ENCODE measurements at places on chromosomes 1 and 21.

- DNase-seq, result no peak
Measured at GRCh38 chr1:92487078-92487605, 417 bp upstream of the GFI1 start.

- DNase-seq, result no peak
Measured at GRCh38 chr1:51421964-51422363, 91.6 kb upstream of the TTC39A start.

DNA sequence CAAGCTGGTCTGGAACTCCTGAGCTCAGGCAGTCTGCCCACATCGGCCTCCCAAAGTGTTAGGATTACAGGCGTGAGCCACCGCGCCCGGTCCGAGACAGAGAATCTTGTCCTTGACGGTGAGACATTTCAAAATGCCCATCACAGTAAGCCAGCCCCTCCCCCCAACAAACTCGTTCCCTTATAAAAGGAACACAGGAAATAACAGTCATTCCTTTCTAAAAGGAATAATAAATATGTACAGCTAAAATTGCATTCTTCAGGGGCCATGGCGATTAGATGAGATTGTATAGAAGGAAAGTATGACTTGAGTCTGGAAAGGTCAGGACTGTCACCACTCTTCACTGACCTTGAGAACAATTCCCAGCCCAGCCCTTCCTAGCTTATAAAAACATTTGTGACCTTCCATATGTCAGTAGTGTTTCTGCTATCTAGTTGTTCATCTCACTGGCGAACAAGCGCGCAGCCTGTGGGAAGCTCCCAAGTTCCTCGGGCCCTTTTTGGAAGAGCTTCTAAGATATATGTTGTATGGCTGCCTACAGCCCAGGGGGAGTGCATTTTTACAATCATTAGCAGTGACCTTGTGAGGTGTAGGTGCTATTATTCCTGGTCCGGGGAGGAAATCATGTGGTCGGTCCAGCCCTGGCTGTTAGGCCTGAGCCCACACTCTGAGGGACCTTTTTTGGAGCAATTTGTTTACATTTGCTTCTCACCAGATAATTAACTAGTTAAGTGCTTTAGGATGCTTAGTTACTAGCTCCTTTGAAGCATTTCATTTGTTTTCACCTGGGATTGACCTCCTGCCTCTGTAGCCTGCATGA lies 8.7 kb downstream of the SZRD1 start:
- DNase-seq, result no peak

DNA sequence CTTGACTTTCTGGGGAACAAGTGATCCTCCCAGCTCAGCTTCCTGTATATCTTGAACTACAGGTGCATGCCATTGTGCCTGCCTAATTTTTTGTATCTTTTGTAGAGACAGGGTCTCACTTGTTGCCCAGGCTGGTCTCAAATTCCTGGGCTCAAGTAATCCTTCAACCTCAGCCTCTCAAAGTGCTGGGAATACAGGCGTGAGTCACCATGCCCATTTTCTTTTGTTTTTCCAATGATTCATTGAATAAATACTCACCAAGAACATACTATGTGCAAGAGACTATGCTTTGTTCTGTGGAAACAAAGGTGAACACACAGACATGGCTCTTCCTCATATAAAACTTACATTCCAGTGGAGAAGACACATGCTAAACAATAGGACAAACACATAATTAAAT lies 407.8 kb upstream of the DAB1 start:
- no peak for DNase-seq

DNA sequence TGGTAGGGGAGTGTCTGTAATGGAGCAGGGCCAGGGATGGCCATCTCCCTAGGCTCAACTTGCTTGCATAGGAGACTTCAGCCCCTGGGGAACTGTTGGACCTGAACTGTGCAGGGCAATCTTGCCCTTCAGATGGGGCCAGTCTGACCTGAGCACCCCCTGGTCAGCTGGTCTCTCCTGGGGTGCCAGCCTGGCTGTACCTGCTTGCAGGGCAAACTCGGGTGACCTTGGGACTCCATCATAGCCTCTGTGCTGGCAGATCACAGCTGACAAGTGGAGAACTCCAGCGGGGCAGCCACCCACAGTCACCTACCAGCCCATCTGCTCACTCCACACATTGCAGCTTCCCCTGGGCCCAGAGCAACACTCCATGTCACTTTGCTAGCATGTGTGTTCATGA lies 8.1 kb downstream of the SPRR2A start:
- no peak for DNase-seq

- DNase-seq, result no peak
Measured at GRCh38 chr1:231194843-231195516, 33.1 kb downstream of the TRIM67 start.

GRCh38 chr1:206905295-206906164 lies 8.3 kb downstream of the IL24 start:
- no peak for DNase-seq

GRCh38 chr1:184507165-184507564 lies 120.3 kb downstream of the C1orf21 start:
- DNase-seq, result no peak

DNA sequence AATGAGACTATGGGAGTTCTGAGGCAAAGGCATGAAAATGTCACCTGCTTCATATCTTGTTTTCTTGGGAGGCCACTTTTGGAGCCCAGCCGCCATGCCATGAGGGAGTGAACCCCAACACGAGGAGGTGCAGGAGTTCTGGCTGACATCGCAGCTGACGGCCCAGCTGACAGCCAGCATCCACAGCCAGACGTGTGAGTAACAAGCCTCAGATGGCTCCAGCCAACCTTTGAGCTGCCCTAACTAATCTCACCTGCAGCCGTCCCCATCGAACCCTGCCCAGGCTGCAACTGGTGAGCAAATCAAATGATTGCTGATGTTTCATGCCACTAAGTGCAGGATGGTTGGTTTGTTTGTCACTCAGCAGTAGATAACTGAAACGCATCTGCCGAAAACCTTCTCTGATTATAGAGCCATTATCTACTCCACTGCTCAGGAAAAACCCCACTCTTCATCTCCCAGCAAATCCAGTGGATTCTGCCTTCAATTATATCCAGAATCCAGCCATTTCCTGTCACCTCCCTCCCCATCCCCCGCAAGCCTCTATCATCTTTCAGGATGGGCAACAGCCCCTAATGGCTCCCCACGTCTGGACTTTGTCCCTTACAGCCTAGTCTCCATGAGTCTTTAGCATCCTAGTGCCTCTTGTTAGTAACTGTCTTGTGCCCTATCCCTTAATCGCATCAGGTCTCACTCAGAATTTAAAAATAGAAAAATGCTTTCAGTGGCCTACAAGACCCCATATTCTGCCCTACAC lies 18.5 kb upstream of the RAB4A start:
- no peak for DNase-seq

DNA sequence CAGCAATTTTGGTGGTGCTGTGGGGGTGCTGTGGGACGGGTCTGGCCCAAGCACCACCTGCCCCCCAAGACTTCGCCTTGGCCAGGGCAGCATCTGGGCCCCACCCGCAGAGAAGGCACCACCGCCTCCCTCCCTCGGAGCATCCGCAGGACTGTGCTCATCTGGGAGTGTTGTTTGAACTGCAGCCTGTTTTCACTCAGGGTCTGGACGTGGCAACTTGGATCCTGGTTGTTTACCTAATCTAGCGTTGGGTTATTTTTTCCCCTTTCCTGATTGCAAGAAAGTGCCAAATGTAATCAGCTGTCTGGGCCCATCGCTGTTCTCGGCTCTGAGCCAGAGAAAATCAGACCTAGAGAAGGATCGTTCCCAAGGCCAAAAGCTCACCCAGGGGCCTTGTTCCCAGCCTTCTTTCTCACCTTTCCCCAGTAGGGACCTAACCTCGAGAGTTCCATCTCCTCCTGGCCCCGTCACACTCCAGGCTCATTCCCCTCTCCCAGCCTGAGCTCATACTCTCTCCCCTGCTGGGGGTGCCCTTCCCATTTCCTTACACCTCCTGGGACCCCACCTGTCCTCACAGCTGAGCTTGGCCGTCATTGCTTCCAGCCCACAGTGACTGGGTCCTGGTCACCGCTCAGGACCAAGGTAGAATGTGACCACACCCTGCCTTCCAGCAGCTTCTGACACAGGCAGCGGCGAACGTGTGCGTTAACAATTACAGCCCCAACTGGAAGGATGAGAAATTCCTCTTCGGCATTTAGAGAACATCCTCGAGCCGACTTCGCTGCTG lies 72.0 kb upstream of the FAM20B start:
- DNase-seq, result no peak

- DNase-seq, result no peak
Measured at GRCh38 chr1:15339570-15339969, 70.1 kb upstream of the EFHD2 start.

DNA sequence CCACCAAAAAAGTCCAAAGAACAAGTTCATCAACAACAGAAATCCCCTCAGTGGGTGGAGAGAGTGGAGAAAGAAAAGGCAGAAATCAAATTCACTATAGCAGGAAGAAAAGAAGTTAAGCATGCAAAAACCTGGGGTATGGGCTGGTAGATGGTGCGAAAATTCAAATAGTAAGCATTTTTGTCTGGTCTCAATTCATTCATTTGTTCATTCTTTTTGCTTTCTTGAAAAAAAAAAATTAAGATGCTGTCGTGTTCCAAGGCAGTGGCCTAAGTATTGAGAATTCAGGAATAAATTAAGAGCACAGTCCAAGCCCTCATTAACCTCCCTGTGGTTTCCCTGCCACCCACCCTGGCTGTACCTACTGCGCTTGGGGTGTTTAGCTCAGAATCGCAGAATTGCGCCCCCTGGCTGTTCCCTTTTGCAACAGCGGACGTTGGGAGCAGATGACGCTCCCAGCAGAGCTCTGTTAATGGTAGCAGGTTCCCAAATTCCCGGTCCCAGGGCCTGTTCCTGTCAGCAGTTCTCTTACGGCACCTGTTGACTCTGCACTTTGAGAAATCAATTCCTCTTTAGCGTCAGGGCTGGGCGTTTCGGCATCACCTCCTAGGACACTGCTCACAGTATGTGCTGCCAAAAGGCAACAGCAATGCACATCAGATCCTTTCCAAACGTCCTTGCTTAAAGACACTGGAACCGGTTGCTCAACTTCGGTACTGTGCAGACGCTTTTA lies 34.0 kb upstream of the SSX2IP start:
- DNase-seq, result no peak

GRCh38 chr1:54609301-54609921 lies 13.9 kb downstream of the FAM151A start:
- DNase-seq, result no peak

DNA sequence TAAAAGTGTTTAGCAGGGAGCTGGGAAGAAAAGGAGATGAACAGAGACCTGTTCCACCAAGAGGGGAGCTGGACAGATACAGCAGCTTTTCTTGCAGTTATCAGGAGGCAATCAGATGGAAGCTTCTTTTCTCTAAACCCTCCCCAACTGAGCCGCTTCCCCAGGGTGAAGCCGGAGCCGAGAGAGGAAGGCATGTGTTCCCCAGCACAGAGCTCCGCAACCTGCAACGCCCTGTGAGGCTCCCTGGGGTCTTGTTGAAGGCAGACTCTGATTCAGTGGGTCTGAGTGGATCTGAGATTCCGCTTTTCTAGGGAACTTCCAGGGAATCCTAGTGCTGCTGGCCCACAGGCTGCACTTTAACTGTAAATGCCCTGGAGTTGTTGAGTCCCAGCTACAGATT lies 139.1 kb upstream of the COA6 start:
- no peak for DNase-seq

DNA sequence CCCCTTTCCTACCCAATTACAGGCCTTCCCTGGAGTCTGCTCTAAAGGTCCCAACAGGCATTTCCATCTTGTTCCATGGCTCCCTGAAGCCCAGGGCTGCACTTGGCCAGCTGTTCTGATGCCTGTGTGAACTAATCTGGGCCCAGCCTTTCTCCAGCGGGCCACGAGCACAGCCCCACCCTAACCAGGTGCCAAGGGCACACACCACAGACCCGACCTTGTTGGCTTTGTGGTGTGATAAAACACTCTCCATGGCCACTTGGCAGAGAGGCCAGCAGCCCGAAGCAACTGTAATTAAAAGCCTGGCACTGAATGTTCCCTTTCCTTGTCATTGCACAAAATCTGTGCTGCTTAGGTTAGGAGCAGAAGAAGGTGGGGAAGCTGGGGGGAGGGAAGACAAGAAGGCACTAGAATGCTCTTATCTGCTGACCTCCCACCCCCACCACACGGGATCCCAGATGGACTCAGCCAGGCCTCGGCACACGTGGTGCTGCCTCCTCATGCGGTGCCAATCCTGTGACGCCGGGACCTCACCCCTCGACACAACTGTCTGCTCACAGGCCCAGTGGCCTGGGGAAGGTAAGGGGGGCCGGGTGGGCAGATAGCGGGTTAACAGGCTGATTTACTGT lies 9.9 kb downstream of the HCRTR1 start:
- DNase-seq, result no peak

DNA sequence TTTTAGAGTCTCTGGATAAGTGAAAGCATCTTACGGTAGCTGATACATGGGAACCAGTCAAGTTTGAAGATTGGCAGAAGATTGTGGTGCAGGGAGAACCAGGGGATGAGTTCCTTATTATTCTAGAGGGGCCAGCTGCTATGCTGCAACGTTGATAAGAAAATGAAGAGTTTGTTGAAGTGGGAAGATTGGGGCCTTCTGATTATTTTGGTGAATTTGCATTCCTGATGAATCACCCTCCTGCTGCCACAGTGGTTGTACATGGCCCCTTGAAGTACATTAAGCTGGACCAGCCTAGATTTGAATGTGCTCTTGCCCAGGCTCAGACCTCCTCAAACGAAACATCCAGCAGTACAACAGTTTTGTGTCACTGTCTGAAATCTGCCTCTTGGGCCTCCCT lies 45.9 kb downstream of the BTBD8 start:
- no peak for DNase-seq

- DNase-seq, result no peak
Measured at GRCh38 chr1:38246955-38247952, 200.7 kb upstream of the POU3F1 start.
